ENCODE measurements at places on chromosomes 7 and 10.

DNA sequence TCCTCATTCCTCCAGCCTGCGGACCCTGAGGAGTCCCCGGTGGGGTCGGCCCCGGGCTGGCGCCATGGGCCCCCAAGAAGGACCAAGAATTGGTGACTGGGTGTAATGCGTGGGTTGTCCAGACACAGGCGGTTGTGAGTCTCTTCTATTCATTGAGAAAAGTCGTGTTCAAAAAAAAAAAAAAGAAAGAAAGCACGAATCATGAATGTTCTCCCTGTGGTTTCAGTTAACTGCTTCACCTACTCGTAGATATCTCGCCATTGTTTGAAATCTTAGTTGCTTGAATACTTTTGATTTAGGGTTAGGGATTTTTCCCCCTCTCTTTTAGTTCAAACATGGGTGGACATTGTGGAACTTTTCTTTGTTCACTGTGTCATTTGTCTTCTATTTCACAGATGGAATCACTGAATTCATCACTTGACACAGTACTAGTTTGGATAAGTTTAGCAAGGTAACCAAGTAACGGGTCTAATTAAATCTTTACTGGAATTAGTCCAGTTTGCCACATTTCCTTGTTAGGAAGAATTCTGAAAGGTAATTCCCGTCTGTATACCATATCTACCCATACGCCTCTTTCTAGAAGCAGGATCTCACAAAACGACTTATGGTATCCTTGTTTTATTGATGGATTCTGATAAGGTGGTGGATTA, 775 bp downstream of the STARD3NL start:
- no peak for DNase-seq

GRCh38 chr7:79462390-79462789, 8.9 kb upstream of the MAGI2 start:
- no peak for DNase-seq

DNA sequence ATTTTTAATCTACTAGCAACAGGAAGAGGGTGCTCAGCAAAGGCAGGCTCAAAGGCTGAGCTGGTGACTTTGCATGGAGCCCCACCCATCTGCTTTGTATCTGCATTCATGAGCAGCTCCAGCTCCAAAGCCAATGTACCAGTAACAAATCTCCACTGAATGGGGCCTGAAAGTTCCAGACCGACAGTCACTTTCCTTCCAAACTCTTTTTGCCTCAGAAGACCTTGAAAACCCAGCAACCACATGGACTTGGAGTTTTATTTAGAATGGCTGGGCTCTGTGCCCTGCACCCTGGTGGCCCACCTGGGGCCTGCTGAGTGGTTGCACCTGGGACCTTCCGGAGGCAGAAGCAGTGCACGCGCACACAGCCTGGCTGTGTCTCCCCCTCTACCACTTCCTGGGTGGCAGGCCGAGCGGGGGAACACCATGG, 195.0 kb upstream of the PLXNA4 start:
- no peak for DNase-seq

- DNase-seq = no peak
Measured at GRCh38 chr7:150975536-150976319, 2.4 kb downstream of the KCNH2 start.

DNA sequence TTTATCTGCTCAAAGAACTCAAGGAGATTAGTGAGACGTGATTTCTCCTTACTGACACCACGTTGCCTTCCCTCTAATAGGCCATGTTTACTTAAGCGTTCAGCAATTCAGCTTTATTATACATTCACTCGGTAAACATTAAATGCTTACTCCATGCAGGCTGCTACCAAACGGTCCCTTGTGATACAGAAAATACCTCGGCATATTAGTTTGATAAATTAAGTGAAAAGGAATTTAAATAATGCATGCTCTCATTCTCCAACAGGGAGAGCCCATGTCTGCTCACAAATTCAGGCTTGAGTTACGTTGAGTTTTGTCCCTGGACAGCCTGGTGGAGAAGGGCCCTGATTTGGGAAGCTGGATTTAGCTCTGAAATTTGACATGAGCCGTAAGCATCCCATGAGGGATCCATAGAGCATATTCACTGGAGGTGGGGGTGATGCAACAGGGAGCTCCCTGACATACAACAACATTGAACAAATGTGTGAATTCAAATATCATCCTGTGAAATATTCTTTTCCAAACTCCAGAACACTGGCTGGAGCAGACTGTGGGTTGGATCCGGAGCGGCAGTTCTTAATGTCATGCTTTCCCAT, 86.3 kb downstream of the TBXAS1 start:
- no peak for DNase-seq

GRCh38 chr10:80182986-80183385, 22.4 kb downstream of the ANXA11 start:
- DNase-seq = no peak

DNA sequence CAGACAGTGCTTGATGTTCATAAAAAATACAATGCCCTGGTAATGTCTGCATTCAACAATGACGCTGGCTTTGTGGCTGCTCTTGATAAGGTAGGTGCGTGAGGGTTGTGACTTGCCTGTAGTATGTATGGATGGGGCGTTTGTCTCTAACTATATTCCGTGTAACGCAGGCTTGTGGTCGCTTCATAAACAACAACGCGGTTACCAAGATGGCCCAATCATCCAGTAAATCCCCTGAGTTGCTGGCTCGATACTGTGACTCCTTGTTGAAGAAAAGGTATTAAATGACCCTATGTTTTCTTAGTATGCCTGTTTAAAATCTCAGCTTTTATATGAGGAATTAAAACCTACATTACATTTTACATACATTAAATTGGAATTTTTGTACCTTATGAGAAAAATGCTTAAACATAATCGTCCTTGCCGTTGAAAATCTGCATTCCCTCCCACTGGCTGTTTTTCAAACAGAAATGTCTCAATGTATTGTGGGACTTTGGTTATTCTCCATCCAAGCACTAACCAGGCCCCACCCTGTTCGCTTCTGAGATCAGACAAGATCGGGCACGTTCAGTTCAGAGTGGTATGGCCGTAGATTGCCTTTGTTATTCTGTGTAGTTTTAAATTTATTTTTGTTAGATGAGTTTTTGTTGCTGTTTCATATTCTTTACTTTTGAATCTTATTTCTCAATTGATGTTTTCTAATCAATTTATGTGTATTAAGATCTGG, 85.3 kb downstream of the CUL1 start:
- no peak for DNase-seq

DNA sequence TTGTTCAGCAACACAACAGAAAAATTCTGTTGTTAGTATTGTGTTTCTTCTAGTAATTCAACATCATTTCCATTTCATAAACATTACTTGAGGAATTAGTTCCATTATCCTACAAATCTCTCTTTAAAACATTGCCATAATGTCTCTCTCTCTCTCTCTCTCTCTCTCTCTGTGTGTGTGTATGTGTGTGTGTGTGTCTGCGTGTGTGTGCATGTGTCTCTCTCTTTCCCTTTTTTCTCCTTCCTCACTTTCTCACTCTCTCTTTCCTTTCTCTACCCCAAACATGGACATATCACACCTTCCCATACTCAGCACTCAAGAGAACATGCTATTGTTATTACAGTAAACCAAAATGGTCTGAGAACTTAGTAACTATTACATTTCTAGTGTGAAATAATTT, 16.6 kb downstream of the LRRTM3 start:
- no peak for DNase-seq

DNA sequence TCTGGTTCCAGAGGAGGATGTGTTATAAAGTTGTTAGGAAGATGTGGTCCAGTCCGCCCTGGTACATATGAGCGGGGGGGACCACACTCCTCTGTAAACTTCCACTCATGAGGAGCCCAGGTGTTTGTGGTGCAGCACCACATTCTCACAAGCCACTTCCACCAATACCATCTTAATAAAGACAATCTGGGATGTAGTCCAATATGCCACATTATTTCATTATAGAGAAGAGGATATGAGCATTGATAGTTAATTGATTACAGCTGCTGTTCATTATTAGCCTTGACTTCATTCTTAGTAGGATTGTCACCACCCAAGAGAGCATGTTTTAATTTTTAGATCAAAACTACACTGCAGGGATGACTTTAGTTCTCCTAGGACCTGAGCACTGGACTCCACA, 40.5 kb downstream of the ERCC6 start:
- DNase-seq = no peak

DNA sequence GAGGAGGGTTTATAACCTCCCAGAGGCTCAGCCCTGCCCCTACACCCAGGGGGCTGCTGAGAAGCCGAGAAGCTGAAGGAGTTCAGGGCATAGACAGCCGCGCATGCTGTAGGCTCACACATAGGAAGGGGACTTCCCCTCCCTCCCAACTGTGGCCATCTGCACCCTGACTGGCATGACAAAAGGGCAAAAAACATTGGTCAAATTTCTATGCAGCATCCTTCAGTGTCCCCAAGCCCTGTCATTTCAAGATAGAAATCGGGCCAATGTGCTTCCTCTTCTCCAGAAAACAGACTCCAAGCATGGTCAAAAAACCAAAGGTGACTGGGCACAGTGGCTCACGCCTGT, 55.9 kb upstream of the MYL10 start:
- DNase-seq = no peak

DNA sequence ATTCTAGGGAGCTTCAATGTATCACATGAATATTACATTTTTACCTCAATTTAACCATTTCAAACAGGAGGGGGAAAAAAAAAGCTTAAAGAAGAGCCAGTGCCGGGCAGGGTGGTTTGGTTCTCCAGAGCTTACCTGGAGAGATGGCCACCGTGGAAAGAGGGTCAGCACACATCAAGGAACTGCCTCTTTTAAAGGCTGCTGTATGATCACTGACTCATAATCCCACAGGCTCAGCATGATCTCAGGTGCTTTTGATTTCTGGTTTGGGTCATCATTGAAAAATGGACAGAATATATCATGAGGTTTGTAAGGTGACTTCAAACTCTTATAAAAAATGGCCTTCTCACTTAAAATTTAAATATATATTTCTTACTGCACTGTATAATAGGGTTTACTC, 67.5 kb upstream of the MDFIC start:
- no peak for DNase-seq

- DNase-seq = no peak
Measured at GRCh38 chr10:127407551-127407950, 141.6 kb upstream of the NPS start.

DNA sequence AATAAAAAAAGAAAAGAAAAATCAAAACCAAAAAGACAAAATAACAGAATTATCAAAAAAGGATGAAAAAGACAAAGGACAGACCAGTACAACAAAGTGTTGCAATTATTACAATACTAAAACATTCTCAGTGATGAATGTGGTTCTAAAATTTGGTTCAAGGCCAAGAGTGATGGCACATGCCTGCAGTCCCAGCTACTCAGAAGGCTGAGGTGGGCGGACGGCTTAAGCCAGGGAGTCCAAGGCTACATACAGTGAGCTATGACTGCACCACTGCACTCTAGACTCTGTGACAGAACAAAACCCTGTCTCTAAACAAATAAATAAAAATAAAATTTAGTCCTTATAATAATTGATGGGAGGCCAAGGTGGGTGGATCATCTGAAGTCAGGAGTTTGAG, 14.5 kb downstream of the BAZ1B start:
- no peak for DNase-seq

DNA sequence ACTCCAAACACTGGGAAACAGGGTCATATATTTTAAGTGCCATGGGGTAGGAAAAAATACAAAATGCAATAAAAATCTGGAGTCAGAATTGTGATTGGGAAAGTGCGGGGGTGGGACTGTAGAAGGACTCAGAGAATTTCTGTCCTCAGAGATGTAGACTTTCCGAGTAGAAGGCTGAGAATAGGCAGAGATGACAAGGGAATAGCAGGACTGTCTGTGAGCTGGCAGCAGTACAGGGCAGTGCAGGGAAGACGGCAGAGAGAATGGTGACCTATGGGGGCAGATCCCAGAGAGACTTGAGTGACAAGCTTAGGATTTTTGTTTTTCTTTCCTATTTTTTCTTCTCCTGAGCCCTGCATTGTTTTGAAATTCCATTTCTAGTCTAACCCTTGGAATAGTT, 127.6 kb downstream of the SLC16A9 start:
- no peak for DNase-seq

GRCh38 chr10:63675171-63675570, 154.0 kb downstream of the REEP3 start:
- DNase-seq = no peak

- DNase-seq = no peak
Measured at GRCh38 chr10:21238044-21238443, 287.4 kb downstream of the SKIDA1 start.

DNA sequence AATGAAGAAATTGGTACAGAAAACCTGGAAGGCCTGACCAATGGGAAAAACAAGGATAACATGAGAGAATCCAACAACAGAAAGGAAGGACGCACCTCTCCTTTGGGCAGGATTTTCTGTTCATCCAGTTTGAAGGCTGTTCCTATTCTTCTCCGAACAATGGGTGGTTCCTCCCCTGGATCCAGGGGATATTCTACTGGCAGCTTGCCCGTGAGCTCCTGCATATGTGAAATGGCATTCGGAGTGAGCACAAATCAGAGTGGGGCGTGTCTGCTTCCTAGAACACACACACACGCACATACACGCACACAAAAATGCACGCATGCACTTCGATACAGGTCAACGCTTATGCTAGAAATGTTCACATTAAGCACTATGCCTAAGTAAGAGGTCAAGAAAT, 83.5 kb downstream of the PRPF18 start:
- DNase-seq = no peak

DNA sequence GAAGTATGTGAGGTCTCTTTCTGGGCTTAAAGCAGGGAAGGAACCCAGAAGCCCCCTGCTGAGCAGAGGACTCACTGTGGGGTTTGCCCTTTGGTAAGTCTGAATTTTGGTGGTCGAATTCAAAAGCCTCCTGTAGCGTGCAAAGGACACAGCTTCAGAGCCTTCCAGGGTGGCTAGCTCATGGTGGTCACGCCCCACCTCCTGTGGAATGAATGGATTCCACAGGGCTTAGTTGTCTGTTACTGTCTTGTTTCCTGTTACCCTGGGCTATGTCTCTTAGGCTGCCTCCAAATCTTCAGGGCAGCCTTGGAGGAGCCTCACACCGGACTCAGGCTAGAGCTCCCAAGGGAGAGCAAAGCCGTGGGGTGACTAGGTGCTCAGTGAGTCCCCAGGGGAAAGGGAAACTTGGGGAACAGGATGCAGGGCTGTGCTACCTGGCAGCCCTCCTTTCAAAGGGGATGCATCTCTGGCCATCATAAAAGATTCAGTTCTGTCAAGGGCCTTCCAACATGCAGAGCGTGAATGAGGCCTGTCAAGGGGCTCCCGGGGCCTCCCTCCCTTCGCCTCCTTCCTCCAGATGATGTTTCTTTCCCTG, 211.7 kb downstream of the CCSER2 start:
- DNase-seq = no peak

DNA sequence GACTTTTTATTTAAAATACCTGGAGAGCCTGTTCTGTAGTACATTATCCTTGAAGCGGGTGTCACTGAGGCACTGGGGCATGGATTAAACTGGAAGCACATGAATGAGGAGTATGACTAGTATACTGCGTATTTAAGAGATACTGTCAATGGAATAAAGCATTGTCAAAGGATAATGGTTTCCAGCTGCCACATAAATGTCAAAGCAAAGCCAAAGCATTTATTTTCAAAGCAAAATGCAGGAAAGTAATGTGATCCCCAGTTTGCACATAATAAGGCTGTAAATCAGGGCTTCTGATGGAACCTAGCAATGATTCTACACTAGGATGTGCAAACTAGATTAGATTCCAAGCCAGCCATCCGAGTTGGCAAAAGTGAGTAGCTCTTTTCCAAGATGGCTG, 240.1 kb downstream of the POU6F2 start:
- DNase-seq = no peak
